ENCODE measurements at places on chromosomes 2 and 18.

DNA sequence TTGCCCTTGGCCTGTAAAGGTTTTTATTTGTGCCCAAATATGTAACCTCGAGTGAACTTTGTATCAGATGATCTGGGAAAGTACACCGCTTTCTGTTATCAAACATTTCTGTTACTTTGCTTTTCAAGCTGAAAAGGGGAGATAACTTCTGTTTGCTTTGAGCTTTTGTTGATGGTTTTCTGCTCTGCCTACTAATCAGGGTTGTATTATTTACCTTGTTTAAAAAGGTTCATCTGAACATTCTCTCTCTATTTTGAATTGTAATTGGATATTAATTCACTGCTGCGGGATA, 79.4 kb downstream of the XRCC5 start:
- no peak for DNase-seq

DNA sequence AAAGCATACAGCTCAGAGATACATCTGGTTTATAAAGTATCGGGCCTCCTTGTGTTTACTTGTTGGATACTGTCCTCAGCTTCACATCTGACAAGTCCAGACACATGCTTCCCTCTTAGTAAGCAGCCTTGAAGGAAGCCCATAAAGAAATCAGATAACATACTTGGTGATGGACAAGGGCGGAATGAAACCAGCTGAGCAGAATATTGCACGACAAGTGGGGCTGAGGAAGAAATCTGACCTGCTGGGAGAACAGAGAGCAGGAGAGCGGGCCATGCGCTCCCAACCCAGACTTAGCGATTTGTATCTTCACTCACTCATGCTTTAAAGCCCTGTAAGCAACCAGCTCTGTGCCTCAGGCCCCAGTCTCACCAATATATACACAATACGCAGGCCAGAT, 208.4 kb downstream of the CDH20 start:
- DNase-seq: no peak

- DNase-seq: no peak
Measured at GRCh38 chr2:240217431-240218301, 77.2 kb upstream of the OTOS start.

DNA sequence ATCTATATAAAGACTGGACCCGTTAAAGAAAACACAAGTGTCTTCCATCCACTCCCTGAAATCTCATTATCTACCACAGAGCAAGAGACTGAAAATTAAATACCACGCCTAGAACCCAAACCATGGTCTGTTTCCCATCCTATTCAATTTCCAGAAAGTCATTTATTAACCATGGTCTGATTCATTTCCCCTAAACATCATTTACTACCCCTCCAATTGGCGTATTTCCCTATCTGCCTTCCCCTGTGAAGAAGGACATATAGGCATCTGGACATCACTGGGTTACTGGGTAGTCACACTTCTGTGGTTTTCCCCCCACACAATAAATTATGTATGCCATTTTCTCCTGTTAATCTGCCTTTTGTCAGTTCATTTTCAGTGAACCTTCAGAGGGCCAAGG, 30.8 kb downstream of the CCDC93 start:
- no peak for DNase-seq

- no peak for DNase-seq
Measured at GRCh38 chr2:54667726-54668650, 55.5 kb upstream of the EML6 start.

- DNase-seq: no peak
Measured at GRCh38 chr2:85387754-85388153, 22.4 kb downstream of the CAPG start.

GRCh38 chr2:26721115-26722032, 28.9 kb downstream of the KCNK3 start:
- no peak for DNase-seq

- no peak for DNase-seq
Measured at GRCh38 chr2:222747526-222748160, 76.2 kb downstream of the MOGAT1 start.

GRCh38 chr2:32752952-32753351, 125.1 kb downstream of the TTC27 start:
- no peak for DNase-seq

GRCh38 chr18:13487237-13487636, 239.1 kb downstream of the FAM210A start:
- DNase-seq: no peak

GRCh38 chr2:220994846-220995245, 577.3 kb downstream of the EPHA4 start:
- DNase-seq: peak; percentile 35
